ENCODE measurements at places on chromosomes 3 and 15.

DNA sequence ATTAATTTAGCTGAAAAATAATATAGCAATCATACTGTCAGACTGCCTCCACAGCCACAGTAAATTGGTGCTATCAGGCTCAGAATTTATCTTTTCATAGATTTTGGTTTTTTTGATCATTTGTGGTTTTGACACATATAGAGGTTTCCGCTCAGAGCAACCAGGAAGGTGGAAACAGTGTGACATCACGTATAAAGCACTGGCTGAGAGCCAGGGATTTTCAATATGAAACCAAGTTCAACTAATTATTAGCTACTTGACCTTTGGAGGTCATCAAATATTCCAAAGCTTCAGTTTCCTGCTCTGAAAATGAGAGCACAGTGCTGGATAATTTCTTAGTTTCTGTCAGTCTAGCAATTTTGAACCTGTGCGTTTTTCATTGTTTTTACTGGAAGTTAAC, 433.8 kb upstream of the SUCLG2 start:
- DNase-seq, result no peak

DNA sequence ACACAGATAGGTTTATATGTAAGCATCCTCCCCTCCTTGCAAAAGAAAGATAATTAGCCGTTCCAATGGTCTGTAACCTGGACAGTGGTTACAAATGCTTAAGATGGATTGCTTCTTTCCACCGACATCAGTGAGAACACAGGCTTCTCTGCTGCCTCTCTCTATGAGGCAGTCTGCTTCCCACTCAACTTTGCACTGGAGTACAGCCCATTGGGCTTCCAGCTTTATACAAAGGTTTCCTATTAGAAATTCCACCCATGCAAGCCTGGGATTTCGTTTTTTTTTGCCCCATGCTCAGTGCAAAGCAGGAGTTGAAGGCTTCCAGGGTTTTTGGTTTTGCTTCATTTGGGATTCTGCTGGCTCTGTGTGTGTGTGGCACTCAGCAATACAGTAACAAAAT, 47.3 kb upstream of the C3orf22 start:
- DNase-seq, result no peak

GRCh38 chr3:129820587-129820986, 72.9 kb downstream of the TMCC1 start:
- no peak for DNase-seq

DNA sequence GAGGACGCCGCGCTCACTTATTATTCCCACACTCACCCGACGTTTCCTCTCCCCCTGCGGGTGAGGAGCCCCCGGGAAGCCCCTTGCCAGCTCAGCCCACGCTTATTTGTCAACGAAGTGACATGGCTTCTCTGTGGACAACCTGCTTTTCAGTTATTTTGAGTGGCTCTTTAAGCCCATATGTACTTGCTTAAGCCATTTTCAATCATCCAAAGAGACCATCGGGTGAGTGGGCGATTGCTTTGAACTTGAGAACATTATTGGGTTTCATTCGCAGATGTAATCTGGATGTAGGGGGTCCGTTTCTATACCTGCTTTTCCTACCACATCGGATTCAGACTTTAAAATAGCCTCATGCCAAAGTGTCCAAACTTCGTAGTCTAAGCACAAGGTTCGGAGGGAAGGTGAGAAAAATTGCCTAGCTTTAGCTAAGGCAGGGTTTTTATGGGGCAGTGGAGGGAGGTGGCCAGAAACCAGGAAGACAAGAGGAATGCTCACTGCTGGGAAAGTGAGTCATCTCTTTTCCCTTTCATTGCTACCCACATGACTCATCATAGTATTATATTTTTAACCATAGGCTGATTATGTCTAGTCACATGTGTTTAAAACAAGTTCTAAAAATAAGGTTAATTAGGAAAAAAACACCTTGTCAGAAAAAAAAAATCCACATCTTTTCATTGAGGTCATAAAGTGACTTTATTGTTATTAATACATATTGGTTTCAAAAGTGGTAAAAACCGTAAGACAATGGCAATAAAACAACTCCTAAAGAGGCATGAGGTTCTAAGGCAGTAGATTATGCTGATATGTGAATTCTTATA, 773.1 kb upstream of the NR2F2 start:
- DNase-seq, result no peak

- DNase-seq, result no peak
These were observed 234.5 kb upstream of the GAP43 start for GRCh38 chr3:115388811-115389210.

All from NCI-H2171 (cell line).